ENCODE measurements at places on chromosomes 11 and 22.
A peak's percentile ranks its signal among the peaks of the same experiment; 100 is the strongest.

- DNase-seq = no peak
Observed at GRCh38 chr11:86143087-86144030, 74.5 kb upstream of the PICALM start.

GRCh38 chr22:38452373-38453065 is 2.5 kb downstream of the KCNJ4 start:
- no peak for DNase-seq

DNA sequence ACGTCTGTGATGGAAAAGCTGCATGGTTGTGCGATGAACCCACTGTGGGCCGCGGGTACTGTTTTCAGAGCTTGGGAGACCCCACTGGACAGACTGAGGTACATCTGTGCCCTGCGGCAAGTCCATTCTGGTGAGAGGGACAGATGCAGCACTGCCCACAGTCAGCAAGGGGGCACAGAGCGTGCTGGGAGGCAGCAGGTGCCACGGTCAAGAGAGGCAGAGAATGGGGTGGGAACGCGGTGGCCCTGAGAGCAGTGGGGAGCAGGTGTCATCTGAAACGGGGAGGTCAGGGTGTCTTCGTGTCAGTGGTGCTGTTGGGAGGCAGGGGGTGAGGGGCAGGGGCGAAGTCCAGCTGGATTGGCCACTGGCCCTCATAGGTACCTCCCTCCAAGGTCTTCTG is 32.0 kb downstream of the TBC1D22A start:
- no peak for DNase-seq

DNA sequence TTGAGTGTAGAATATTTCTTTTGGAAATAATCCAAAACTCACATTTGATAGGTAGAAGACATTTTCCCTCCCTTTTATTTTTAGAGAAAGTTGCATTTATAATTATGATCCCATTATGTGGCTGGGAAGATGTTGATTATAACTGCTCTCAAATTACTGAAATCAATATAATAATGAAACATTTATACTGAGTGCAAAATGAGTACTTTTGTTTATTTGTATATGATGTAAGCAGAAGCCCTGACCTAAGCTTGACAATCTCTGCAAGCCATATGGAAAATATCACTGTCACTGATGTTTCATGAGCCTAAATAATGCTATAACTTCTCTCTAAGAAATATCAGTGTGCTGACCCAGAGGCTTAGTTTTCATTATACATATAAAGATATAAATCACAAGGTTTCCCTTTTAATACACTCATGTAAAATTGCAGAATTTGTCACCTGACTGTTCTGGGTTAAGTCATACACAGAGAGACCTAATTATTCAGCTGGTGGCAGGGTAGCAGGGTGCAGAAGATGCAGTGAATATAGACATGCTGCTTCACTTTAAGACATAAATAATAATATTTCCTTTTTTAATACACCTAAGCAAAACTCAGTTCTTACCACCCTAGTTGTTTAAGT is 99.2 kb downstream of the BBOX1 start:
- no peak for DNase-seq

GRCh38 chr11:128981254-128981653 is 38.6 kb upstream of the TP53AIP1 start:
- DNase-seq = no peak

DNA sequence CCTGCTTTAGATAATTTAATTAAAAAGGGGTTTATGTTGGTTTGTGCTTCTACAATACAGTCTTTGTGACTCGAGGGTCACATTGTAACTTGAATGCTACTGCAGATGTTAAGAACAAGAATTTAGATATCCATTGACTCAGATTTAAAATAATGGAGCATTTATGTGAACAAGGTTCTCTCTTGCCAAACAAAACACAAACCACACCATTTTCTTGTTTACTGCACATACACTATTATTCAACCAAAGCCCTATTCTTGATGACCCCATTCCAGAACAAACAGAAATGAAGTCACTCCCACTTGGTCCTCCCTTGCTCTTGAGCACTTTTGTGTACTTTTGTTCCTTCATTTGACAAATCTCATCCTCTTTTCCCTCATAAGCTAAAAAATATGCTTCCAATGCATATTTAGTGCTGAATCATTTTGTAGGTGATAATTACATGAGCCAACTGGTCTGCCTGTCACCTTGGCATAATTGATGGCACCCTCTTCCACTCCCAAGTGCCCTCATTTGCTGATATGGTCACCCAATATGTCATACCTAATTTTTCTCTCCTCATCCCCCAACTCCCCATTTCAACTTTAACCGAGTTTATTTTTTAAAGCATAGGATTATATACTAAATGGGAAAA is 2.8 kb downstream of the C11orf71 start:
- peak; percentile 14 for DNase-seq

DNA sequence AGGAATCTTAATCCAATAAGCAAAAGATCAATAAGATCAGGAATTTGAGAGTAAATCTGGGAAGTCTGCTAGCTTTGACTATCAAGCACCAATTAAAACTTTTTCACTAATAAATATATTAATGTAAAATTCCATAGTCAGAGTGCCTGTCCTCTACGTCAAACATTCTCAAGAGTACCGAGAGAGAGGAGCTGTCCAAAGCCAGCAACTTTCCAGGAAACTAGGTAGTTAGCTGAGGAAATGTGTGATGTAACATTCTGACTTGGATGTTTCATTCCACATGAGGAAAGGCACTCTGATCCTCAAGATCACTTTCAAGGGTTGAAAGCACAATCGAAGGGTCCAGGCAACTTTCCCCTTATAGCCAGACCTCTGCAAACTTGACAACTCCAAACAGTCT is 113.2 kb downstream of the STK33 start:
- no peak for DNase-seq

- DNase-seq = no peak
Observed at GRCh38 chr11:62889484-62890437, 9.1 kb downstream of the SLC3A2 start.

DNA sequence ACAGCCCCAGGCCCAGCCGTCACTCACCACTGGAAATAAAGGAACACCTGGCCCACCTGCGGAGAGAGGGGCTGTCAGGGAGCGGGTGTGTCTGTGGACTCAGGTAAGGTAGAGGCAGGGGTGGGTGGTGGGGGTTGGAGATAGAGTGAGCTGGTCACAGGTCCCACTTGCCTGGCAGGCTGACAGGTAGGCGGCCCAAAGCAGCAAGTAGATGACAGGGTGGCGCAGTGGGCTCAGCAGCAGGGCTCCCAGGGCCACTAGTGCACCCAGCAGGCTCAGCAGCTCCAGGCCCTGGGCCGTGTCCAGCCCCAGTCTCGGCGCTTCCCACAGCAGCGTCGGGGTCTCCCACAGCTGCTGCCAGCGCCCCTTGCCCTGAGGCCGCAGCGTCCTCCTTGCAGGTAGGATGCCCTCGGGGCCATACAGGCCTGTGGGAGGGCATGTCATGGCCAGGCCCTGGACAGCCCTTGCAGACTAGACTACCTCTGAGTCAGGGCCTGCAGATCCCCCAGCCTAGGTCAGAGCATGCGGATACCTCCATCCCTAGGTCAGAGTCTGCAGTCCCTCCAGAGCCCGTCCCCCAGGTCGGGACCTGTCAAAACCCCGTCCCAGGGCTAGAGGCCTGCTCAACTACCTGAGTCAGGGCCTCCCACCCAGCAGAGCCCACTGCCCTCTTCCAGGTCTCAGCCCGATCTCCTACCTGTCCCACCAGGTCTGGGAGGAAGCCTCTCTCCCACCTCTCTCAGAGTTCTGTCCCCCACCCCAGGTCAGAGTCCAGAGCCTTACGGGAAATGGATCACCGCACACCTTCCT is 686 bp downstream of the LMF2 start:
- no peak for DNase-seq

DNA sequence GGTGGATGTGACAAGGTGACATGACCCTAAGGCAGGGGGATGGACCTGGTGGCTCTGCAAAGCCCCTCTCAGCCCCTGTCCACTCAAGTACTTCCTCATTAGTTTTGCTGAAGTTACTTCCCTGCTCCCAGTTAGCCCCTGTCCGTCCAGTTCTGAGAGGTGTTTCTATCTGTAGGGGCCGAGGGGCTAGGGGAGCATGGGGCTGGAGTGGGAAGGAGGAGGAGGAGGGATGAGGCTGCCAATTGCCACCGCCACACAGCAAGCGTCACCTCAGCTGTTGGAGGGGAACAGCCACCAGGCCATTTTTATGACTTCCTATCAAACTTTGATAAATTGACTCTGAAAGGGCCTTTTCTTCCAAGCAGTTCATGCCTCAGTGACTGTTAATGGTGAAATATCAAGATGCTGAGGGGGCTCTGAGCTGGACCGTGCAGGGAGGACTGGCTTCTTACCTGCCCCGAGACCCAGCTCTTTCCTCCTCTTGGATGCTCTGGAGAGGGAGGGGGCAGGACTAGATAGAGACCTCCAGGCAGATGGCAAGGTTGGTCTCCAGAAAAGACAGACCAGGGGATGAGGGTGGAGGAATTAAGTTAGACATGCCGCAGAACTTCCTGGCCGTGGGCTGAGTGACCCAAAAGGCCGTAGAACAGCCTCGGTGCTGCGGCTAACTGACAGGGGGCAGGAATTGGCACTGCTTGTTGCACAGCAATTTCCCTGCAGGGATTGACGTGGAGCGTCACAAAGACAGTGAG is 137.0 kb downstream of the ST3GAL4 start:
- no peak for DNase-seq

GRCh38 chr22:23115825-23116494 is 25.8 kb downstream of the RSPH14 start:
- DNase-seq = no peak

DNA sequence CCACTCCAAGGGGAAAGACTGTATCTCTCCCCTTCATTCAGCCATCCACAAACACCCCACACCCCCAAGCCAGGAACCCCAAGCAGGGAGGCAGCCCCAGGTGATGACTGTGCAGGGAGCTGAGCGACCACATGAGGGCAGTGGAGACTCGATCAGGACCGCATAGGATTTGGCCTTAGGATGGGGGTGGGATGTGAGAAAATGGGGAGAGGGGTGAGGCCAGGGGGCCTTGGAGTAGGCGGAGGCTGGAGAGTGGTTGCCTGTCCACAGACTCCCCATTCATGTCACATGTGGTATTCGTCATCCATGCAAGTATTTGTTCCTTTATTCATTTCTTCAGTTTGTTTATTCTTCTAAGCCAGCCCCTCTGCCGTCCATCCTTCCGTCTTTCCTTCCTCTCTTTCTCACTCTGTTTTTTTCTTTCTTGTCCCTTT is 2.7 kb upstream of the RHOD start:
- no peak for DNase-seq

GRCh38 chr22:46052331-46052771 is 75.4 kb upstream of the WNT7B start:
- no peak for DNase-seq

DNA sequence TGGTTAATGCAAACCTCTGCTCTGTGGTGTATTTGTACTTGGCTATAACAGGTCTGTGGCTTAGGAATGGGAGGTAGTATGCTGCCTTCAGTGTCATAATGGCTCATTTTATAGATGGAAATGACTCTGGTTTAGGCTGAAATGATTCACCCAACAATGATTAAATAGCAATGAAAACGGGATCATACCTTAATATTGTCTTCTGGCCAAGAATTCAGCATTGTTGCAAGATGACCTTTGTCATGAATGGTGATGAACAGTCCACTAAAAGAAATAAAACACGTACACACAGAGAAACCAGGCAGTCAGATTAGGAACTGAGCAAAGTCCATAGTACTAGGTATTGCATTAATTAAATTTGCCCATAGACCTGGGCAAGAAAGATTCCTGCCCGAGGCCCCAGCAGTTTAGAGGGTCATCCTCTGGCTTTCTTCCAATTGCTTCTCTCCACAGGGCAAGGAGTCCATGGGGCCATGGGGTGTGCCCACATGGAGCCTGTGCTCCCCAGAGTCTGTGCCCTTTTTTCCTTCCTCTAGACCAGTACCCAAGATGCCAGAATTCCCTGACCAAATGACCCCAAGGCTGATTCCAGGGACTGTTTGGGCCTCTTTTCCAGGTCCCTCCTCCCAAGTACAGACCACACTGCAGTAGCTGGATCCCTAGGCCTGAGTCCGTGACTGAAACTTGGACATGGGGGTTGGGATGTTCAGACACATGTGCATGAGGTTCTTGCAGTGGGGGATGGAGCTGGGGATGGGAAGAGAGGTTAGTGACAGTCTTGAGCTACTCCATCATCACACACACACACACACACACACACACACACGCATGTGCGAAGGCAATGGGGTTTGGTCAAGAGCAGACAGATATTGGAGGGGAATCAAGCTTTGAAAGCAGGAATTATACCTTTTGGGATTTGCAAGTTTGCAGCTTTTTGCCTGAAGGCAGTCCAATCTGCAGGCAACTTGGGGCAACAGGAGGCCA is 134.2 kb downstream of the CCDC81 start:
- DNase-seq = no peak

- DNase-seq = no peak
Observed at GRCh38 chr11:19199771-19200170, 2.0 kb downstream of the CSRP3 start.

GRCh38 chr11:64230985-64231365 is 627 bp downstream of the DNAJC4 start:
- no peak for DNase-seq

DNA sequence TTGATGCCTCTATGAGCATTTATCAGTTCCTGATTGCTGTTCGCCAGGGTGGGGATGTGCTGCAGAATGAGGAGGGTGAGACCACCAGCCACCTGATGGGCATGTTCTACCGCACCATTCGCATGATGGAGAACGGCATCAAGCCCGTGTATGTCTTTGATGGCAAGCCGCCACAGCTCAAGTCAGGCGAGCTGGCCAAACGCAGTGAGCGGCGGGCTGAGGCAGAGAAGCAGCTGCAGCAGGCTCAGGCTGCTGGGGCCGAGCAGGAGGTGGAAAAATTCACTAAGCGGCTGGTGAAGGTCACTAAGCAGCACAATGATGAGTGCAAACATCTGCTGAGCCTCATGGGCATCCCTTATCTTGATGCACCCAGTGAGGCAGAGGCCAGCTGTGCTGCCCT is 2.7 kb downstream of the FEN1 start:
- DNase-seq = no peak

DNA sequence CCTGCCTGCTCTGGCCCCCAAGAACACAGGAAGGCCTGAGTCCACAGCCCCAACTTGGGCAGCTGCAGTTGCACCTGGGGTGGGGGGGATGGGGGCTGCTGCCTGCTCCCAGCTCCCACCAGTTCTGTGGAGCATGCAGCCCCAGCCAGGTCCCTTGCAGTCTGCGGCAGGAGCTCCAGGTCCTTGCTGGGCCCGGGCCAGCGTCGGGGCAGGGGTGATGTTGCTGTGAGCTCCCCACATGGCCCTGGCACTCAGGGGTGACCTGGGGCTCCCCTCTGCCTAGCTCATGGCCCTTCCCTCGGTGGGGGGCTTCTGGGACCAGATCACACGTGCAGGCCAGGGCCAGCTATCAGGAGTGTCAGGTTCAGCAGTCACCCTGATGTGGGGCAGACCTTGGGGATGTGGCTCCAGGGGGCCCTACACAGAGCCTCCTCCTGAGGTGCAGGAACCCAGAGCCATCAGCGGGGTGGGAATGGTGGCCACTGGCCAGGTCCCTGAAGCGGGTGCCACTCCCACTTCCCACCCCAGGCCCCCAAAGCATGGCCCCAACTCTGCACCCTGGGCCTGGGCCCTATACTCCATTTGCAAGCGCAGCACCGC is 10.4 kb upstream of the MED17 start:
- no peak for DNase-seq

DNA sequence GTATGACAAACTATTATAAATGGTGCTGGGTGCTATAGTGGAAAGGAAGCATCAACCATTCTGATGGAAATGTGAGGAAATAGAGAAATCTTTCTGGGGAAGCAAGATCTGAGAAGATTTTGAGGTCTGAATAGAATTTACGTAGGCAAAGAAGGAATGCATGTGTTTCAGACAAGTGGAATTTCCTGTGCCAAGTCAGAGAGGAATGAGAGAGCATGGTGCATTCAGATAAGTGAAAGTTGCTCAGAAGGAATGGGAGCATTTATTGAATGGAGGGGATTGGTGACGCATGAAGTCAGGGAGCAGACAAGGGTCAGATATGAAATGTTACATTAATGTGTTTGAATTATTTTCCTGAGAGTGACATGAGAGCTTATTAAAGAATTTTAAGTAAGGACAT is 725.5 kb downstream of the METTL15 start:
- no peak for DNase-seq

All from NCI-H2029 treated with DMSO at 0.1 percent for 48 hours (cell line).